ENCODE measurements at places on chromosomes 7 and 10. TPM values are rescaled to one million over a fixed set of nuclear protein-coding genes. Genes with fewer than 3 reads are reported as not detected.
A peak's percentile ranks its signal among the peaks of the same experiment; 100 is the strongest.

Gene TEX47
- not detected for total RNA-seq

Gene ABCB1
- 30.5 TPM for total RNA-seq

Gene CLRN3
- 148 TPM for total RNA-seq

Gene HOXA3
- total RNA-seq = 23.2 TPM

Gene NUTM2E
- not detected for total RNA-seq

Gene SPDYE2
- total RNA-seq = not detected

Gene MRLN
- total RNA-seq = not detected

Gene HIF1AN
- total RNA-seq = 35.3 TPM

DNA sequence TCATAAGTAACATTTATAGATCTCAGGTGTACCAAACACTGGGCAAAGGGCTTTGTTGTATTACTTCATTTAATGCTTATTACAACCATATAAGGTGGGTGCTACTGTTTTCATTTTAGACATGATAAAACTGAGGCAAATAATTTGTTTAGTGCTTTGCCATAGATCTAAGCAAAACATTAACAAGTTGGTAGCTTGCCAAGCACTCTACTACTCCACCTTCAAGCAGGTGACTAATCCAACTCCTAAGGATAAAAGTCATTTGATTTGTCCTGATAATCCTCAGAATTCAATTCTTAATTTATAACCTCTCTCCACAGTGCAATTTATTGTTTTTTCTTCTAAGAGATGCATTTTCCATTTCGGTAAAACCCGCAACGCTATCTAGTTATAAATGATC is 646.4 kb downstream of the GRM8 start:
- no peak for DNase-seq

DNA sequence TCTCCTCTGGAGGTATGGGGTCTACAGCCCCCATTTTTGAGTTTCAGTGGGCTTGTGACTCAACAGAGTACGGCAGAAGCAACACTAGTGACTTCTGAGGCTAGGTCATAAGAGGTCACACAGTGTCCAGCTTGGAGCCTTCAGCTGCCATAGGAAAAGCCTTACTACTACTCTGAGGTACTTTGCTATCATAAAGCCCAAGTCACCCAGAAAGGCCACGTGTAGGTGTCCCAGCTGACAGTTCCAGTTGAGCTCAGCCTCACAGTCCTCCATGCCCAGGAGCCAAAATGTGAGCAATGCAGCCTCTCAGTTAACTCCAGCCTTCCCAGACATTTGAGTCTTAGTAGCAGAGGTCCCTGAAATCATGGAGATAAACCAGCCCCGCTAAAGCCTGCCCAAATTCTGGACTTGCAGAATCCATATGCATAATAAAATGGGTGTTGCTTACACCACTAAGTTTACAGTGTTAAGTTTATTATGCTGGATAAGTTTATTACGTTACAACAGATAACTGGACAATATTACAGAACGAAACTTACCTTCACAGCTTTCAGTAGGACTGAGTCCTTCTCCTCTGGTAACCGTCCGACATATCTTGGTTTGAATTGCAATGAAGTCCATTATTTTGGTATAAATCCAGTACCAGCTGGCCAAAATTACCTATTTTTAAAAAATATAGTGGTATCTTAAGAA is 181.1 kb downstream of the AVL9 start:
- no peak for DNase-seq

DNA sequence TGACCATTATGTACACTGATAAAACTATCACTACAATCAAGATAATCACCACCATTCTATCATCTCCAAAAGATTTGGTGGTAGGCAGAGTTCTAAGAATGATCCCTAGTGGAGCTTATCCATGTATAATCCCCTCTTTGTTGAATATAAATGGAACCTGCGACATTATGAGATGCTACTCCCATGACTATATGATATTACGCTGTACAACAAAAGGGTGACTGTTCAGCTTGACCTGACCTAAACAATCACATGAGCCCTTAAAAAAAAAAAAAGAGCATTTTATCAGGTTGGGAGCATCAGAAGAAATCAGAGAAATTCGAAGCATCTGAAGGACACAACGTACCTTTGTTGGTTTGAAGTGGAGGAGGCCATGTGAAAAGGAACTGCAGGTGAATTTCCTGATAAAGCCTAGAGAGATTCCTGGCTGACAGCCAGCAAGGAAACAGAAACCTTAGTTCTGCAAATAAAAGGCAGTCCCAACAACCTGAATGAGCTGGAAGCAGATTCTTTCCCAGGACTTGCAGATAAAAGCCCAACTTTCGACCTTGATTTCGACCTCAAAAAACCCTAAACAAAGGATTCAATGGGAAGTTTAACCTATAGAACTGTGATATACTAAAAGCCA is 270.7 kb downstream of the ADRA2A start:
- DNase-seq = peak; percentile 76

GRCh38 chr10:68139448-68140272 is 30.4 kb downstream of the MYPN start:
- no peak for DNase-seq

DNA sequence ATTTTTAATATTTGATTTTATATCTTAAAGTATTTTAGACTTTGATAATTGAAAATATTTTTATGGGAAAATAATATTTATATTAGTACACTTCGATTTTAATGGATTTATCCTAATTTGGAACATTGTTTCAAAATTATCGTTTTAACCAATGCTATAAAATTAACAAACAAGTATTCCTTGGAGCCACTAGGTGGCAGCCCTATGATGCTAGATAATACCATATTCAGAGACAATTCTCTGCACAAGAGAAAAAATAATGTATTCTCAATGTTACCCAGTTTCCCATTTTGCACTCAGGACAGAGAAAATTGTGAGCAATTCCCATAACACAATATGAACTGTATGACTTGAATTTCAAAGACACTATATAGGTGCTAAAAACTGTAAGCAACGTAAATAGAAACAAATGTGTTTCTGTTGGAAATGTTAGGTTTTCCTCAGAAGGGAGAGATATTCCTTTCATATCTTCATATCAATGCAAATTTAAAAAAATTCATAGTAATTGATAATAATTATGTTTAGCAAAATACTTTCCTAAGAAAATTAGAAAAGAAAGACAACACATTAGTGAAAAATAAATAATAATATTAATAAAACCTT is 237.8 kb downstream of the SEMA3E start:
- DNase-seq = no peak

DNA sequence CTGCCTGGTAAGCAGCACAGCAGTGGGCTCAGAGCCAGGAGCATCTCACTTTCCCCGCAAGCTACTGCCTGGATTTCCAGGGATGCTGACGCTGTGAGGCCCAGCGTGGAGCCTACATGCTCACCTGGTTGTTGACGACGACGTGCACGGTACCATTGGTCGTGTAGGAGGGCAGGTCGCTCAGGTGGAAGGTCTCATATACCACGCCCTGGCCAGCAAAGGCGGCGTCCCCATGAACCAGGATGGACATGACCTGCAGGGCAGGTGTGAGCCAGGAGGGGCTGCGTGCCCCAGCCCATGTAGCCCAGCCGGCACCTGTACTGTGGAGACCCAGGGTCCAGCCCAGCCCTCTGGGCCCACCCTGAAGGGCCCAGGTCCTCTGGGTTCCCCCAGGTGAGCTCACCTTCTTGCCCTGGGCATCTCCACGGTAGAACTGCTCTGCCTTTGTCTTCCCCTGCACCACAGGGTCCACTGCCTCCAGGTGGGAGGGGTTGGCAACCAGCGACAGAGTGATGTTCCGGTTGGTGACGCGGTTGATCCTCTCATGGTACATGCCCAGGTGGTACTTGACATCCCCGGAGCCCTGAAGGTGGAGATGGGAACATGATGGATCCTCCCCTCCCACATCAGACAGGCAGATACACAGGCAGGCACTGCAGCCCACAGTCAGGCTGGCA is 15.4 kb downstream of the OGDHL start:
- no peak for DNase-seq

DNA sequence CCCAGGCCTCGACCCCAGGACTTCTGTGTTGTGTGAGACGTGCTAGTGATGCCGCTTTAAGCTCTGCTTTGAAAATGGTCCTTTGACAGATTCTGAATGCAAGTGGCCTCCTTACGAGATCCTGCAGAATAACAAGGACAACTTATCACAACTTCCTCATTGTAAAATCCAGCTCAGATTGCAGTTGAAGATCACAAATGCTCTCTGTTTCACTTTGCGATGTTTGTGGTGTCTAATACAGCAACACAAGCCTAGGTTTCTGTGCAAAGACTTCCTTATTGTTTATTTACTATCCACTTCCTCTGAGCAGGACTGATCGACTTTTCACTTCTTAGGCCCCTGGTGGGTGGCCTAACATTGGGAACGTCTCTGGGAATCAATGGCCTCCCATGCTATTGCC is 31.7 kb upstream of the INSIG1 start:
- DNase-seq = no peak

- no peak for DNase-seq
These were observed 8.0 kb upstream of the CELF2 start for GRCh38 chr10:11009471-11010308.

DNA sequence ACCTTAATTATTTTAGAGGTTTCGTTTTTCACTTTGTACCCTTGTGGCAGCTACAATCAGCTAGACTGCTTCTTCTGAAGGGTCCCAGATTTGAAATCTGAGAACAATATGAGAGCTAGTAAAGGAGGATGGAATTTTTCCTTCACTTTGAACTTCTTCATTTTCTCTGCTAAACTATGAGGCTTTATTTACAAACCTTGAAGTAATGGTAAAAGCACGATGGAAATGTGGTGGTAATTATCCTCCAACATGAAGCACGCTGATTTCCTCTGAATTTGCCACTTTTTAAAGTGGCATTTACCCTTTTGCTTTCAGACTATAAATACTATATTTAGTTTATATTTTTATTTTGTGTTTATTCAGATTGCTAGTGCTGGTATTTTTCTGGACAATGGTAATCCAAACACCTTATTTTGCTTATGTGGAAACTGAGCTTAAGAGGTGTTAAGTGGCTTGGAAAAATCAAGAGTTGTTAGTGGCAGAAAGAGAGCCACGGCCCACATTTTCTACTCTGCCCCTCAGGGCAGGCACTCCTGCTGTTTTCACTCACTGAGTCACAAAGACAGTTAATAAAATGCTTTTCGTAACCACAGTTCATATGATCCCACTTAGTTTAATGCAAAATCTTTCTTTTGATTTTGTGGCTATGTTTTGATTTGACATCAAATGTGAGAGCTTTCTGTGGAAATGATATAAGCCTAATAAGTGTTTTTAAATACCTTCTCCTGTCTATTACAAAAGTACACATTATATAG is 2.7 kb downstream of the SSMEM1 start:
- DNase-seq = no peak

DNA sequence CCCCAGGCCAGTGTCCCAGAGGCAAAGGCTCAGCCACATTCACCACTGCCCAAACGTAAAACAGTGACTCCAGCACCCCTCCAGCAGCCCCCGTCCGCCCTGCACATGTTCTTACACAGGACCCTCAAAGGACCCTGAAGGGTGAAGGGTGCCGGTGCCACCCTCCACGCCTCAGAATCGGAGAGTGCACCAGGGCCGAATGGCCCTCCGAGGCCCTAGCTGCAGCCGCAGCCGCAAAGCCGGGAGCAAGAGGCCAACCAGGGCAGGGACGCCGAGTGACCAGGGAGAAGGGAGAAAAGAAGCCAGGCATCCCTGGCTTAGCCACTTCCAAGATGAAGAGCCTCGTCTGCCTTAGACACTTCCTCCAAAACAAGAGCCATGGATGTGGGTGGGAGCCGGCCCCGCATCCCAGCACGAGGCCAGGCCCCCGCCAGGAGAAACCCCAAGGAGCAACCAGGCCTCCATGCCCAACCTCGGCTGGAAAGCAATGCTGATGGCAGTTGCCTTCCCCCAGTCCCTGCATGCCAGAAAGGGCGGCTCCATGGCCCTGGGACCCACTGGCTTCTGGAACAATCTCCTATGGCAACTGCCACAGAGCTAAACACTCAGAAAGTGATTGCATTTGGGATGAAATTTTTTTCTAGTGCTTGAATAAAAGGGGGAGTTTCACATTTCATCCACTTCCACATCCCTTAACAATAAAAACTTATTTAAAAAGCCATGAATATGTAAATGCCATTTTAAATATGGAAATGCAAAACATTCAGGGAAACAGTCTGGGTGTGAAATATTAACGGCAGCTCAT is 92.3 kb downstream of the MAD1L1 start:
- DNase-seq = no peak

DNA sequence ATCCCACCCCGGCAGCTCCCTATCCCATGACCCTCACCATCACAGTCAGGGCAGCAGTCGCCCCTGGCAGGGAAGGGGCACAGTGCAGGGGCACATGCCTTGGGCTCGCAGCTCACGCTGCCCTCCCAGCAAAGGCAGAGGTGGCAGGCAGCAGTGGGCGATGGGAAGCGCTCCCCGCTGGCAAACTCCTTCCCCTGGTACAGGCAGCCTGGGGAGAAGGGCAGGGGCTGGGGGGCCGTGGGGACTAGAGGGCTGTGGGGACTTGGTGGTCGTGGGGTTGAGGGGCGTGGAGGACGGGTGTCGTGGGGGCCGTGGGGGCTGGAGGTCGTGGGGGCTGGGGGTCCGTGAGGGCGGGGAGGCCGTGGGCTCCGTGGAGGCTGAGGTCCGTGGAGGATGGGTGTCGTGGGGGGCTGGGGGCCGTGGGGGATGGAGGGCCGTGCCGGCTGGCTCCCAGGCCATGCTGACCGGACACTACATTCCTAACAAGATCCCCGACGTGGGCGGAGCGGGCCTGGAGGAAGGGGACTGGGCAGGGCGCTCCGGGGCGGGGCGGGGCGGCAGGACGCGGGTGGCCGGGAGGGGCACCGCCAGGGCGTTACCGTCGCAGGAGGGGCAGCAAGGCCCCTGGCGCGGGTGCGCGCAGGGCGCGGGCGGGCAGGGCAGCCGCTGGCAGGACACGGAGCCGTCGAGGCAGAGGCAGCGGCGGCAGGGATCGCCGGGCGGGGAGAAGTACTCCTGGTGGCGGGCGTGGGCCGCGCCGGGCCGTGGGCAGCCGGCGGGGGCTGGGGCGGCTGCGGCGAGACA is 20.0 kb downstream of the KCP start:
- DNase-seq = peak; percentile 66

DNA sequence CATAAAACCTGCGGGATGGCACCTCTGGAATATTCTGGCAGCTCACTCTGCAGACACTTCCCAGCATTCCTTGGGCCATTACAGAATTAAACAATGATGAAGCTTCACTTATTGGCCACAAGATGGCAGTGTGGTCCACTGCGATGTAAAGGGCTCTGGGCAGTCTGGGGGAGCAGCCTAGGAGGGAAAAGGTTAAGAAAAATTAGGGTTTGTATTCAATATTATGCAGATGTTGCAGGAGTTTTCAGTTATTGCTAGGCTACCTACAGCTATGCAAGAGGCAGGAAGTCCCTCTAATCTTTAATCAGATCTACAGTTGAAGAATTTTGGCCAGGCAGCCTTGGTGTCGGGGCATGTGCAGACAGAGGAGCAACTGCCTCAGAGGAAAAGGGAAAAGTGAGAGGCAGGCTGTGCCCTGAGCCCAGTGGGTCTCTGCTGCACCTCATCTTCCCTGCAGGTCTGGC is 233.2 kb upstream of the PRSS1 start:
- DNase-seq = peak; percentile 41

DNA sequence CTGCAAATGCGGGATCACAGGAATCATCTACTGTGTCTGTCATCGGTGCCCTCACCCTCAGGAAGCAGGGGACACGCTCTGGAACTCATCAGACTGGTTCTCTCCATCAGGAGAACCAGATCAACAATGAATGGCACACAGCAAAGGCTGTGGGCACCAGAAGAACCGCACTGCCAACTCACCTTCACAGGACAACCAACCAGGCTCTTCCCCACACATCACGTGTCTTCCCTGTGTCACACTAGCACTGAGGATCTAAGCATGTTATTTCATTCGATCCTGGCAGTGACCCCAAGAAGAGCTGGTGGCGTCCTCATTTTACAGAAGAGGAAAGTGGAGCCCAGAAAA is 106.1 kb downstream of the TNS3 start:
- no peak for DNase-seq

Data from left colon (tissue), 2 donors.